ENCODE measurements at places on chromosomes 1 and 21.

- no peak for DNase-seq
These were observed 143.5 kb downstream of the C1orf94 start for GRCh38 chr1:34320053-34320669.

DNA sequence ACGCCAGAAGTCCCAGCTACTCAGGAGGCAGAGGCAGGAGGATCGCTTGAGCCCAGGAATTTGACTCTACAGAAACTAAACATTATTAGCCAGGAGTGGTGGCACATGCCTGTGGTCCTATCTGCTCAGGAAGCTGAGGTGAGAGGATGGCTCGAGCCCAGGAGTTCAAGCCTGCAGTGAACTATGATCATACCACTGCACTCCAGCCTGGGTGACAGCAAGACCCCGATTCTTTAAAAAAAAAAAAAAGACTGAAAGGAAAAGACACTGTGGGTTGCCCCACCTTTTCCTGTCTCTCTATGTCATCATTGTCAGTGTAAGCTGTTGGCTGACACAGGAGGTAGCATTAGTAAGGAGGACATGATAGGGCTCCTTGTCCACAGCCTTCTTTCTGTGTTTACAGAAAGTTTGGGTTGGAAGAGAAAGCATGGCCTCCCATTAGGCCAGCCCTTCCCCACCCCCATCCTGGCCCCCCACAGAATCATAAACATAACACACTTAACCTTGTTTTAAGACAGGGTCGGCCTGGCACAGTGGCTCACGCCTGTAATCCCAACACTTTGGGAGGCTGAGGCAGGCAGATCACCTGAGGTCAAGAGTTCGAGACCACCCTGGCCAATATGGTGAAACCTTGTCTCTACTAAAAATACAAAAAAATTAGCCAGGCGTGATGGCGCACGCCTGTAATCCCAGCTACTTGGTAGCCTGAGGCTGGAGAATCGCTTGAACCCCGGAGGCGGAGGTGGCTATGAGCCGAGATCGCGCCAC, 20.6 kb upstream of the RCAN3 start:
- peak; percentile 57 for DNase-seq

DNA sequence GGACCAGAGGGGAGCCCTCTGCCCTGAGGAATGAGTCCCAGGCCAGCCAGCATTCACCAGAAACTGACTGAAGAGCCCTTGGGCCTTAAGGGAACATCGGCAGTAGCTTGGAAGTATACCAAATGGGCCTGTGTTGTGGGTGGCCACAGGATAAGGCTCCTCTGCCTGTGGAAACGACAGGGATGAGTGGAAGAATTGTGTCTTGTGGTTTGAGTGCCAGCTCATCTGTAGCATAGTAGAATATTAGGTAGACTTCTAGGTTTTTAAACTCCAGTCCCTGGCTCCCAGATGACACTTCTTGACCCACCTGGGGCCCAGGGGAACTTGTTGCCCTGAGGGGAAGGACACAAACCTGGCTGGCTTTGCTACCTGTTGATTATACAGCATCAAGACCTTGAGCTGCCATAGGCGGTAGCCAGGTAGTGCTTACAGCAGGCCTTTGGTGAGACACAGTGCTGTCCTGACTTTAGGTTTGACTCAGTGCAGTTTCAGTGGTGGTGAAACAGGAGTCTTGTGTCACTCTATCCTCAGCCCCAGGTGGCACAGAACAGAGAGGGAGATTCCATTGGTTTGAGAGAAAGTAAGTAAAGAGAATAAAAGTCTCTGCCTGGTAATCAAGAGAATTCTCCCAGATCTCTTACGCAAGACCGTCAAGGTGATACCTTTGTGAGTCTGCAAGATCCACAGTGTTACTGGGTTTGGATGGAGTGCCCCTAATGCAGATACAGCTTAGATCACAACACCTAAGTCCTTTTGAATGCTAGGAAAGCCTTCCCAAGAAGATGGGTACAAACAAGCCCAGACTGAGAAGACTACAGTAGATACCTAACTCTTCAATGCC, 50.2 kb downstream of the RABGAP1L start:
- DNase-seq: peak; percentile 46

GRCh38 chr1:203586496-203587081, 40.0 kb upstream of the ATP2B4 start:
- no peak for DNase-seq

GRCh38 chr1:53792806-53793205, 45.3 kb downstream of the NDC1 start:
- no peak for DNase-seq

DNA sequence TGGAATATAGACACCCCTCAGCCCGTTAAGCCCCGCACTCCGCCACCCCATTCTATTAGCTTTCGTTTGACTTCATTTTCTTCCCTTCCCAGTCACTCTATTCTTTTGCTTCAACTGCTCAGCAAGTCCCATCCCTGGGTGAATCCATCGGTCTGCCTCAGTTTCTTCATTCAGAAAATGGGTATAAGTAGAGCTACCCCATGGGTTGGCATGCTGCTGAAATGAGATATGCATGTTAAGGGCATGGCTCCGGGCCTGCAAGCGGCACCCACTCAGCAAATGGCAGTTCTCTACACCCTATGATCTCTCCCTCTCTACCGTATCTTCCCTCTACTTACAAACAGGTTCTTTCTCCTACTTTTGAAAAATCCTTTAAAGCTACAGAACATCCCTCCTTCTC, 87.8 kb upstream of the IRF2BP2 start:
- DNase-seq: no peak

Measured in activated naive CD4-positive, alpha-beta T cell treated with anti-CD3 and anti-CD28 coated beads for 36 hours (primary cell).